Naive thymus-derived CD8-positive, alpha-beta T cell (primary cell): ENCODE measurements at places on chromosomes 7 and 10.

DNA sequence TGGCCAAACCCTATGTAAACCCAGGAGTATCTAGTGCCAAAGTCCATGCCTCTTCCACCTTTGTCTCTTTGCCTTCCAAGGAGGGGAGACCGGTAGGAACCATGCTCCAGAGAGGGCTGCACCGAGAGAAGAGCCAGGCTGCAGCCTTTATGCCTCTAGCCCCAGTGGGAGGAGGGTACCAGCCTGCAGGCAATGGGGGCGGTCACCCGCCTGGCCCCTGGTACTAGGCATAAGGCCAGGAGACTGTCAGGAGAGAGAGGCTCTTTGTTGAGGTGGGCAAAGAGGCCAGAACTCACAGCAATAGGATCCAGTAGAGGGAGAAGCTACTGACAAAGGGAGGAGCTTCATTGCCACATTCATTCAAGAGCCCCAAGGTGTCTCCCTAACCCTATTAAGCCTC, 146.6 kb upstream of the PDE1C start:
- no peak for DNase-seq

- DNase-seq = no peak
These were observed 62.8 kb upstream of the SAMD8 start for GRCh38 chr10:75048669-75049098.

DNA sequence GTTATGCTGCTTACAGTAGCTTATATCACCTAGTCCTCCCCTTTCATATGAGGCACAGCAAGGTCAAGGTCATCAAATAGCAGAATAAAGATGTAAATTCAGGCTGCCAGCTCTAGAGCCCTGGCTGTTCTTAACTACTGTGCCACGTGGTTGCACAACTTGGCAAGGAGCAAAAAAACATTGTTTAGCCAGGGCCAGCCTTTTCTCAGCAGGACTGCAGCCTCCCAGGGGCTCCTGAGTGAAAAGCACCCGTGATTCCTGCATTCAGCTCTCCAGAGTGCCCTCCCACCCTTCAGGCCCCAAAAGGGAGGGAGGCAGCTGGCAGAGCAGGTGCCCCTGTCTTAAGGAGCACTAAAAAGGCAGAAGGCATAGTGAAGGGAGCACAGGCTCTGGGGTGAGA, 31.8 kb upstream of the TM9SF3 start:
- no peak for DNase-seq

DNA sequence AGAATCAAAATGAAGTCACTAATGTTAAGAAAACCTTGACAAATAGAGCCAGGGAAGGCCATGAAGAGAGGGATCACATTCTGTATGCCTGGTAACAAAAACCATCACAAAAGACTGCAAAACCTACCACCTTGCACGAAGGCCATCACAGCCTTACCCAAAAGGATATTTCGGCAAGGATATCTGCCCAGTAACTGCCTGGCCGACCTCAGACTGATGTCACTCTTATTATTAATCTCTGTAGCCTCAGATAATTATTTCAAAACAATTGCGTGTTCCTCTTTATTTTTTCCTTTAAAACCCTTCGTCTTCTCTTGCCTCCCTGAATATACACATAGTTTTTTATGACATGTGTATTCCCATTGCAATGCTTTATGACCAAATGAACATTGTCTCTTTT, 52.5 kb downstream of the CDC14C start:
- DNase-seq = no peak

DNA sequence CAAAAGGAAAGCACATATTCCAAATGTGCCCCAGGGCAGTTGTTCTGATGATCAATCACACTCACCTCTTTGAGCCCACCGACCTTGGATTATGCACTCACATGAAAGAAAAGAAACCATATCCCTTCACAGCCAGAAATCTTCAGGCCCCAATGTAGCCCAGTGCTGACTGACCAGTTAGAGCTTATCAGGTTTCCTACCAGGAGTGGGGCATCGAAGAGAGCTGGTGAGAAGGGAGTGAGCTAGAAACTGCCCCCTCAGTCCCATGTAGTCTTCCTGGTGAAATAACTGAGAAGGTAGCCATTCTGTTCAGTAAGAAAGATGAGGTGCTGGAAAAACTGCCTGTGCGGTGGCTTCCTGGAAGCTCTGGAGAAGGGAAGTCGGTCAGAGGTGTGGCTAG, 32.2 kb downstream of the NRCAM start:
- no peak for DNase-seq

GRCh38 chr7:153030976-153031375, 271.4 kb downstream of the ACTR3B start:
- no peak for DNase-seq

DNA sequence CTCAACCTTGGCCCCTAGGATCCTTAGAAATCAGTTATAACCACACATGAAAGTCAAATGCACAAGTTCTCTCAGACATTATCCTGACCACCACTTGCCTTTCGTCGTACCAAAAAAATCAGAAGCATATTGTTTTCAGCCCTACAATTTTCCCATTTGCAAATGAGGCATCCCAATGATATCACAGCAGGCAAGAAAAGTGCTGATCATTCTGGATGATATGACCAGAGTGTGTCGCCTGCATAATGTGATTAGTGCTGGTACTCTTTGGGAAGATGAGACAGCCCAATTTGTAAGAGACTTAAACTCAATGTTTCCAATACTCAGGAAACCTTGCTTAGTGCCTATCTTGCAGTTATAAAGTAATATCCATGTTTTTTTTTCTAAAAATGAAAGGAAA, 168.0 kb downstream of the SORCS1 start:
- no peak for DNase-seq

GRCh38 chr10:75159519-75159918, 48.1 kb downstream of the SAMD8 start:
- no peak for DNase-seq

GRCh38 chr10:55273946-55274345, 472.9 kb upstream of the PCDH15 start:
- no peak for DNase-seq

- DNase-seq = no peak
These were observed 1.5 kb upstream of the SFMBT2 start for GRCh38 chr10:7412237-7412927.

- DNase-seq = no peak
These were observed 887 bp downstream of the COL13A1 start for GRCh38 chr10:69802424-69803161.

GRCh38 chr10:792083-792791, 102.8 kb upstream of the DIP2C start:
- DNase-seq = no peak

GRCh38 chr10:91643700-91644099, 10.8 kb upstream of the PPP1R3C start:
- DNase-seq = no peak

DNA sequence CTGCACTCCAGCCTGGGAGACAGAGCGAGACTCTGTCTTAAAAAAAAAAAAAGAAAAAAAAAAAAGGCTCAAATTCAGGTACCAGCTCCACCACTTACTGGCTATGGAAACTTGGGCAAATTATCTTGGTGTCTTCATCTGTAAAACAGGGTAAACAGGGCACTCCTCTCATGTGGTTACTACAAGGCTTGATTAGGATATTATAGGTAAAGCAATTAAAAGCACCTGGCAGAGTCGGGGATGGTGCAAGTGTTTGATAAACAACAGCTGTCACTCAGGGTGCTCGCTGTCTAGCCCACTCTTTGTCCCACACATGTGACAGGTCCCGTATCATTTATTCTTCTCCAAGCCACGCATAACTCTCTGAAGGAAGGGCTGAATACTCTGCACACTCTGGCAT, 96.9 kb downstream of the SORBS1 start:
- DNase-seq = no peak

DNA sequence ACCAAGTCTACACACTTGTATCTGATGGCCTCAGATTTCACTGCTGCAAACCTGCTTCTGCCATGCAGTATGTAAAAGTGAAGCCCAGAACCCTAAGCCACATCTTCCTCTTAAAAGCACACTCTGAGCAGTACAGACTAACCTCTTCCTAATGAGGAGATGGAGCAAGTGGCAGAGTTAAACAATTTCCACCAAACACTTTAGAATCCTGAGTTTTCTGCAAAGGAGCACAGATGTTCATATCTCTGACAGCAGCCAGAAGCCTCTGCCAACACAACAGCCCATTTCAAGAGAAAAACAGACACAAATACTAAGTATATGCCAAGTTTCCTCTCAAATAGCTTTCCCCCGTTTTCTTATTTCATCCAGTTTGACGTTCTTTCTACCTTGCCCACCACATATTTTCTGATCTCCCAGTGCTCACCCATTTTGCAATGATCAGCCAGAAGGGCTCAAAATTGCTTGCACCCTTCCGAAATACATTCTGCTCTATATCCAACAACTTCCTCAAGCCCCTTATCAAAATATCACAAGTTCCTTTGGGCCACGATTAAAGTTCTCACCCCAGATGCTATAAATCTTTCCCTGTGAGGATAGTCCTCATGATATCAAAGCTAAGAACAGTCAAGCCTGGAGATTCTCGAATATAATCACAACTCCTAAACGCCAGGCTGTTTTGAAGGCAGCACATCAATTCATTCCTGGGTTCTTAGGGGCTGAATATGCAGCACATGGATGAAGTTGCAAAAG, 27.5 kb downstream of the ELMO1 start:
- no peak for DNase-seq

GRCh38 chr7:36440880-36441279, 51.2 kb downstream of the ANLN start:
- DNase-seq = no peak

GRCh38 chr7:113804475-113805095, 114.2 kb downstream of the PPP1R3A start:
- DNase-seq = no peak

DNA sequence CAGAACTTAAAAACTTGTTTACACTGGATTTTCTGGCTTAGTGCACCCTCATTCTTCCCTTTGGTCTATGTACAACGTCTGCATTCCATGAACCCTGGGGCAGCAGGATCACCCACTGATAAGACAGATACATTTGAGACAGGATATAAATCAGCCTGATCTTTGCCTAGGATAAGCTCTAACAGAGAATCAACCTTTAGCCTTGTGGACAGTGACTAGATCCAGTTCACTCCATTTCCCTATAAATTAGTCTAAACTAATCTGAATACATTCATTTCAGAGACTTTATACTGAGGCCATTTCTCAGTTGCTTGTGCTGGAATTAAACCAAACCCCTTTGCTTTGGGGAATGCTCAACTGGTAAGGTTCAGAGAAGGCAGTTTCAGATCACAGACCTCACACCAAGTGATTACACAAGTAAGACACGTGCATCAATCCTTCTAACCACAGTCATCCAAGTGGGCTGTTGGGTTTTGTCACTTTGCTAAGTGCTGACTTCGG, 639.8 kb upstream of the FZD8 start:
- DNase-seq = no peak

- peak; percentile 15 for DNase-seq
These were observed 87.3 kb upstream of the KAT6B start for GRCh38 chr10:74738985-74739567.

GRCh38 chr10:52479567-52479966, 165.5 kb downstream of the DKK1 start:
- DNase-seq = no peak

DNA sequence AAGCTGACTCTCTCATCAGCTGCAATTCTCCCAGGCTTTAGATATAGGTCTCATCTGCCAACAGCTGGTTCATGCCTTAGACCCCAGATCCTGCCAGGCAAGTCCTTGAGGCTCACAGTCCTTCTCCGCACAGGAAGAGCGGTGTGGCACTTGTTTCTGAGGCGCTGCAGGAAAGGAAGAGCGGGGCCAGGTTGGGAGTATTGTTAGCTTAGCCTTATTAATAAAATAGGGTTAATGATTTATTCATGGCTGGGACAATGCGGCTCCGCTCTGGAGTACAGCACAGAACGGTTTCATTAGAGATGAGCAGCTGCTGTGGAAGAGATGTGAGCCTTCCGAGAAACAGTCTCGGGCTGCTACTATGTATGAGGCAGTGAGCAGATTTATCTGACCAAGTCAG, 78.1 kb downstream of the FZD1 start:
- no peak for DNase-seq

DNA sequence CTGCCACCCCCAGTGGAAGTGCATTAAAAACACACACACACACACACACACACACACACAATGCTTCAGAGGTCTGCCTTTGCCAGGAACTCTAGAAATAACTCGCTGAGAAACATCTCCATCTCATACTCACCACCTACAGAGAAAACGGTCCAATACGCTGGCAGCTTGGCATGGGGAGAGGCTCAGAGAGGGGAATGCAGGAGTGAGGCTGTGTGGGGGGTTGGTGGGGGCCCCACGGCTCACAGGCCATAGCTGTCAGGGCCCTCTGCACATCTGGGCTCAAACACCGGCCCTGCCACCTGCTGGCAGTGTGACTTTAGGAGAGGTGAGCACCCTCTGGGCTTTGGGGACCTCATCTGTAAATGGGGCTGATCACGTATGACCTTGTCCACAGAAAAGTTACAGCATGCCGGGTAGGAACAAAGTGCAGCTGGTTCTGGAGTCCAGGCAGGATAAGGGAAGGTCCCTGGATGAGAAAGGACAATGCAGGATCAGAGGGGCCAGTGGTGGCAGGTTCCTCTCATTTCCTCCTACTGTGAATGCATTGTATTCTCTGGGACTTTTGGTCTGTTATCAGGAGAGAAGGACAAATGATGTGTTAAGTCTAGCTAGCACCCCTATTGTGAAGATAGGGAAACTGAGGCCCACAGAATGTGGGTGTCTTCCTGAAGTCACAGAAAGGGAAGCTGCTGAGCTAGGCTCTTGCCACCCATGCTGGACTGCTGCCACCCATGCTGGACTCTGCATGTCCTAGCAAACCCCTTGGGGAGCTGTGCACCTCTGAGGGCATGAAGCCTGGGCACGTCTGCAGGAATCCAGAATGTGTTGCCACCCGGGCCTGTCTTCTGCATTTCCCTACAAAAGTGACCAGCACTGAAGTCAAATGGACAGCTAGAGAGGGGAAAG, 404.6 kb downstream of the RPS24 start:
- no peak for DNase-seq

DNA sequence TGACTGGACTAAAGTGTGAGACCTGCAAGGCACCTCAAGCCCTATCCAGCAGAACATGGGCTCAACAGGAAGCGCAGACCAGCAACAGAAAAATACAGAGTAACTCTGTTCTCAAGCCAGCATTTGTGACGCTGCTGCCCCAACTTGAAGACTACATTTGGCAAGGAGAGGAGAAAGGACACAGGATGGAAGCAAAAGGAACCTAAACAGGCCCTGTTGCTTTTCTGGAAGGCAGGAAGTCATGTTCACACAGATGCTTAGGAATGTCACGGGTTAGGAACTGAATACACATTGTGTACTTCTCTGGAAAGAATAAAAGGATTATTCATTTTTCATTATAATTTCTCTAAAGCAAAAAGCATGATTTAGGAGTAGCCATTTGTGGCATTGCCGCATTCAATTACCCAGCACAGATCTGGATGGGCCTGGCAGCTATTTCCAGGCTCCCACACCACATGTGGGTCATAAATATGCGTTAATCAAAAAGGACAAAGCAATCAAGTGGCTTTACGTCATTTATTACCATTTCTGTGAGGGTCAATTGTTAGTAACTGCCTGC, 19.8 kb upstream of the TOMM7 start:
- no peak for DNase-seq
